ENCODE measurements at places on chromosomes 5 and 9. TPM values are rescaled to one million over a fixed set of nuclear protein-coding genes. Genes with fewer than 3 reads are reported as not detected.

GRCh38 chr9:83323148-83323547 lies 215.1 kb downstream of the FRMD3 start:
- peaks cover 2% of the 10 kb centered on the region for H3K27me3 ChIP-seq
- H3K36me3 ChIP-seq = peaks cover 2% of the 10 kb centered on the region
- H3K4me3 ChIP-seq = no peak overlapping the region
- H3K4me1 ChIP-seq = no peaks in the 10 kb centered on the region
- H3K27ac ChIP-seq = no peak overlapping the region
- DNase-seq = no peak

Gene PCDHA4
- 7.1 TPM for total RNA-seq

Gene CDX1
- total RNA-seq = 0.57 TPM

Gene GABRA1
- total RNA-seq = not detected

Gene NRARP
- 6.7 TPM for total RNA-seq

DNA sequence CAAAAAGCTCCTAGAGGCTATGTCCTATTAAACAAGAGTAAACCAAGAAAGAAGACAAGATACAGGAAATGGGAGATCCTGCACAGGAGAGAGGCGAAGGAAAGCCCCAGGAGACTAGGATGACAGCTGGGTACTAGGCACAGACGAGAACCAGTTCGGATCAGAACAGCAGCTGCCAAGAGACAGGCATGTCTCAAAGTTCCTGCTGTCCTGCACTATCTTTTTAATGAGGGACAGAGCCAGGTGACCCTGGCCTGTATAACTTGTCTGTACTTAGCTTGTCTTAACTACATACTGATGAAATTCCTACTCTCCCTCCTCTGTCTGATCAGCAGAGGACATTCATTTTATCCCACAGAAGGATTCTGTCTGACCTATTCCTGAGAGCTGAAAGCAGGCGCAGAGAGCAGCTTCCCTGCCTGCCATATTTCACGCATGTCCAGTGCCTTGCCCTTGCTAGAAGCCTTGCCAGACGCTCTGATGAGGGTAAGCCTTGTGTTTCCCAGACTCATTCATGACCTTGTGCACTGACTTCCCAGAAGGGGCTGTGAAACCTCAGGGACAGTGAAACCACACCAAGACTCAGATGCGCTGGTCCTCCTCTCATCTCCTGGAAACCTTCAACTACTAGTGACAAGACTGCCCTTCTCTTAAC lies 24.7 kb downstream of the TSC1 start:
- no peaks in the 10 kb centered on the region for H3K4me1 ChIP-seq
- no peak overlapping the region for H3K27ac ChIP-seq
- H3K36me3 ChIP-seq = peaks cover 51% of the 10 kb centered on the region
- no peak overlapping the region for H3K4me3 ChIP-seq

DNA sequence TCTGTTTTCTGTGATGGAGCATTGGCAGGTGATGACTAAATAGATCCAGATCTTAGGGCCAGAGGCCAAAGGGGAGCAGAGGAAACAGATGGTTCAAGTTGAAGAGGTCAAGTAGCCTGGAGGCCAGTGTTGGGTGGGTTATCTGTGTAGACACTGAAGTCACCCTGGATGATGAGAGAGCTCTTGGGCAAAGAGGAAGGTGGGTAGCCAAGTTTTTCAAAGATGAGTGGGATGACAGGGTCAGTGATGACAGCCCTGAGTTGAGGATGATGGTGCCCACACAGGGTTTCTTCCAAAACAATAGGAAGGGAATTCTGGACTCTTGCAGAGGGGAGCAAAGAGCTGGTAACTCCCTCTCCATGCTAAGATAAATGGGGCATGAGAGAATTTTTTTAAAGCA lies 76.6 kb downstream of the CD180 start:
- no peaks in the 10 kb centered on the region for H3K4me1 ChIP-seq
- no peak overlapping the region for H3K27ac ChIP-seq
- no peak overlapping the region for H3K4me3 ChIP-seq
- H3K27me3 ChIP-seq = no peaks in the 10 kb centered on the region
- H3K36me3 ChIP-seq = peaks cover 12% of the 10 kb centered on the region

DNA sequence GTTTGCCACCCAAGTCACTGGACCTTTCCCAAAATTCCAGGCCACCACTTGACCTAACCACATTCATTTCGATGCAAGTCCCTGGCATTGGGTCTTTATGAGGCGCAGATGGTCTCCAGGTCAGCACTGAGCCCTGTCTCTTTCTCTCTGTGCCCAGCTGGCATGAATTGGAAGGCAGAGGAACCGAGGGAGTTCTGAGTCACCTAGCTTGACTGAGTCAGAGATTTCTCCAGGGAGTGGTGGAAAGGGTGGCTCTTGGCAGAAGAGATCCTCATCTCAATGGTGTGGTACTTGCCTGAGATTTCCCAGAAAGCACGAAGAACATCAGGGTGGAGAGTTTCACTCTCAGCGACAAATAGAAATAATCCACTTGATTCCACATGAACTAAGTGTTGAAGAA lies 43.8 kb downstream of the WDR36 start:
- no peak for DNase-seq

- H3K36me3 ChIP-seq = no peaks in the 10 kb centered on the region
- H3K27ac ChIP-seq = no peak overlapping the region
- no peaks in the 10 kb centered on the region for H3K27me3 ChIP-seq
- no peak for DNase-seq
- H3K4me3 ChIP-seq = no peak overlapping the region
These were observed 11.7 kb downstream of the BICD2 start for GRCh38 chr9:92752812-92753404.

GRCh38 chr5:131262953-131263541 lies 806 bp upstream of the CDC42SE2 start:
- no peaks in the 10 kb centered on the region for H3K36me3 ChIP-seq
- H3K4me1 ChIP-seq = peaks cover 25% of the 10 kb centered on the region
- H3K4me3 ChIP-seq = peak overlapping the region; percentile 72
- no peak for DNase-seq

Gene TBC1D9B
- 118 TPM for total RNA-seq

DNA sequence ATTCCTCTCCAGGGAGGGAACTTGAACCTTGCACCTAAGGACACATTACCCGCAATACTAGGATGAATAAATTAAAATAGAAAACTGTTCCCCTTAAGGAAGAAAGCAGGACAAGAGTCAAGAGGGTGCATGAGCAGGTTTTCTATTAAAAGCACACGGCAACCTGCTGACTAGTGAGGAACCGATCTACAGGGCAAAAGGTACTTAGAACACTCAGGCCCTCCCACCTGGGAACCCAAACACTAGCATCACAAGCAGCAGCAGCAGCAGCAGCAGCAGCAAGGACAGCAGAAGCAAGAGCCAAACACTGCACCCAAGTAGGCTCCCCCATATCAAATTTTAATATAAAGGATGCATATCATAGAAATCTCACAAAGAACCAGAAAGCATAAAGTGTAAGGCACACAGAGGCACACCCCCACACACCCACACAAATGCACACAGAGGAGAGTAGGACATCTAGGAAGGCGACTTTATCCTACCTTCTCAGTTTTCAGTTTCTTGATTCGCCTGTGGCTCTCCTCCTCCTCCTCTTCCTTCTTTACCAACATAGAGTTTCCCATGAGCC lies 2.8 kb downstream of the ZNF608 start:
- H3K27ac ChIP-seq = no peak overlapping the region
- H3K36me3 ChIP-seq = no peaks in the 10 kb centered on the region
- DNase-seq = no peak
- H3K27me3 ChIP-seq = no peaks in the 10 kb centered on the region
- H3K4me1 ChIP-seq = peaks cover 11% of the 10 kb centered on the region

DNA sequence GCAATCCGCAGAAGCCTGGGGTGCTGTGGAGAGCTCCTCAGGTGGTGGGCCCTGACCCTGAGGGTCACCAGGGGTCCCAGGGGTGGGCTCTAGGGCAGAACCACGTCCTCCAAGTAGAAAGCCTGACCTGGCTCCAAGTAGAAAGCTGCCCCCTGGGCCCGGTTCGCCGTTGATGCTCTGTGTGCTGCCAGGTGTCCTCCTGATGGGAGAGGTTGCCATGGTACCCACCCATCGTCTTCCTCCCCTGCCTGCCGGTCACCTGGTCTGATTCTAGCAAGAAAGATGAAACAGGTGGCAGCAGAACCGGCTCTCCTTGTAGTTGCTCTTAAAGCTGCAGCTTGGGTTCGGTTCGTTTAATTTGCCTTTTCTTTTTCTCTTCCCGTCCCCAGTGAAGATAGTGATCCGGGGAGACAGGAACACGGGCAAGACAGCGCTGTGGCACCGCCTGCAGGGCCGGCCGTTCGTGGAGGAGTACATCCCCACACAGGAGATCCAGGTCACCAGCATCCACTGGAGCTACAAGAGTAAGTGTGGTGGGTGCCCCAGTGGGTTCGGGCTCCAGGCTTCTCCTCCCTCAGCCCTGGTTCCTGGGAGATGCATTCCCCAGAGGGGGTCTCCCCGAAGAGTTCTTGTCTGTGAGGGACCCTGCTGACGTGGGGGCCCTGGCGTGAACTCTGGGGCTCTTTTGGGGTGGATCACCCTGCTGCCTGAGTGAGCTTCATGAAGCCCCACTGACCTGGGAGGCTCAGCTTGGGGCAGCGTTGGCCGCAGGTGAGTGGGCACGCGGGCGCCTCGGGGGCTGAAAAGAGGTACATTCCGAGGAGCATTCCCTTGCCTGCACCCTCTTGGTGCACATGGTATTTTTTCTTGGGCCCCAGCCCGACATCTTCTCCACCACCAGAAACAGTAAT lies 15.6 kb downstream of the RABL6 start:
- H3K4me1 ChIP-seq = peaks cover 6% of the 10 kb centered on the region
- no peak overlapping the region for H3K27ac ChIP-seq
- DNase-seq = no peak
- no peaks in the 10 kb centered on the region for H3K27me3 ChIP-seq
- H3K4me3 ChIP-seq = no peak overlapping the region
- H3K36me3 ChIP-seq = peaks cover 4% of the 10 kb centered on the region

Gene LHX3
- not detected for total RNA-seq

Gene SV2C
- not detected for total RNA-seq

GRCh38 chr9:121210536-121210935 lies 8.9 kb upstream of the RAB14 start:
- H3K27ac ChIP-seq = no peak overlapping the region
- no peaks in the 10 kb centered on the region for H3K27me3 ChIP-seq
- no peak for DNase-seq
- H3K4me3 ChIP-seq = no peak overlapping the region
- H3K4me1 ChIP-seq = peaks cover 5% of the 10 kb centered on the region

Gene OR2K2
- not detected for total RNA-seq

DNA sequence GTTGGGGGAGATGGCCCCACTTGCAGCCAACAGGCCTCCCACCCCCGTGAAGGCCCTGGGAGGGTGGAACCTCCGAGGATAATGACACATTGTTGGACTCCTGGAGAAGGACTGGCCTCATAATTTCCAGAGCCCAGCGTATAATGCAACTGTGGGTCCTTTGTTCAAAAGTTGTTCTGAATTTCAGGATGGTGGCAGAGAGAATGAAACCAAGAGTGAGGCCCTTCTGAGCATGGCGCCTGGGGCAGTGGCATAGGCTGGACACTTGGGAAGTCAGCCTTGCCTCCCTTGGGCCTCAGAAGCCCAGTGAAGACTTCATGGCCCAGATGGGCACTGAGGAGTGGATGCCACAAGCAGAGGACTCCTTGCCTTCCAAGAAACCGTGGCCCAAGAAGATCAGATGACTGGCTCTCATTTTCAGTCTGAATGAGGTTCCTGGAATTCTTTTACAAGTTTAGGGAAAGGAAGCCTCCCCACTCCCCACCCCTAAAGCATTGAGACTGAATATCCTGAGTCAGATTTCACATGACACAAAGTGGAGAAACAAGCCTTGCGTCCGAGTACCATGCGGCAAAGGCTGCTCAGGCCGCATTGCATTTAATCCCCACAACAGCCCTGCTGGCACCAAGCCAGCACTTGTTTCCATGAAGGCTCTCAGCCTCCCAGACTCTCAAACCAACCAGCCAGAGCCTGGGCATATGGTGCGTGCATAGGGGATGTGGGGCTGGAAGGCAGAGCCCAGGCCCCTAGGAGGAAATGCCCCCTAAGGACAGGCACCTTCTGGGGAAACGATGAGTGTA lies 96.7 kb upstream of the SMIM23 start:
- no peak overlapping the region for H3K4me3 ChIP-seq
- H3K27me3 ChIP-seq = peaks cover 4% of the 10 kb centered on the region
- no peak for DNase-seq
- no peaks in the 10 kb centered on the region for H3K36me3 ChIP-seq
- H3K4me1 ChIP-seq = no peaks in the 10 kb centered on the region

- H3K4me1 ChIP-seq = peaks cover 25% of the 10 kb centered on the region
- H3K27me3 ChIP-seq = no peaks in the 10 kb centered on the region
- no peaks in the 10 kb centered on the region for H3K36me3 ChIP-seq
These were observed 2.2 kb upstream of the ELL2 start for GRCh38 chr5:95963650-95964410.

Gene DENND4C
- total RNA-seq = 27.1 TPM

Gene CER1
- not detected for total RNA-seq

Gene NOXA1
- total RNA-seq = 0.97 TPM

DNA sequence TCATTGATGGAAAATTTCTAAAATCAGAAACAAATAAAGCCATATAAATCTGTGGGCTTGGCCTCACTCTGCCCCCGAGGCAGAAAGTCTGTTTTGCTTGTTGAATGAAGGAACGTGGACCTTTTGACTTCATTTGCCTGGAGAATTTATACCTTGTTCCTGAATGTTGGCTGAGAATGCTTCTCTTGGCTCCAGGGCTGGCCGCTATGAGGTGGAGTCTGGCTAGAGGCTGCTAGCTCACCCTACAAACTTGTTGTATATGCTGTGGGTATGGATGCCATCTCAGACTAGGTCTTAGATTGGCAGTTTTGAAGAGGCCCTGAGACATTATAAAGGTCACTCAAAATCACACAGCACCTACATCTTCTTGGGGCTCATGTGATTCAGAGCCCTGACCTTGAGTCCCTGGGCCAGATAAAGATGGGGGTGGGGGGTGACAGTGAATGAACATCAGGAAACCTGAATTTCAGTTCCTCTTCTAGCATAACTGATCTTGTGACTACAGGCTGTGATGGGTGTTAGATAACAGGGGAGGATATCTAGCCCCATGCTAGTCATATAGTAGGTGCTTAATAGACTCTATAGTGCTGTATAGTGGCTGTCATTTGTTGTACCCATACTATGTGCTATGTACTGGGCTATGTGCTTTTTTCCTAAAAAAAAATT lies 2.8 kb downstream of the GM2A start:
- H3K27ac ChIP-seq = no peak overlapping the region
- H3K27me3 ChIP-seq = no peaks in the 10 kb centered on the region
- no peak for DNase-seq
- no peaks in the 10 kb centered on the region for H3K36me3 ChIP-seq
- H3K4me3 ChIP-seq = no peak overlapping the region

DNA sequence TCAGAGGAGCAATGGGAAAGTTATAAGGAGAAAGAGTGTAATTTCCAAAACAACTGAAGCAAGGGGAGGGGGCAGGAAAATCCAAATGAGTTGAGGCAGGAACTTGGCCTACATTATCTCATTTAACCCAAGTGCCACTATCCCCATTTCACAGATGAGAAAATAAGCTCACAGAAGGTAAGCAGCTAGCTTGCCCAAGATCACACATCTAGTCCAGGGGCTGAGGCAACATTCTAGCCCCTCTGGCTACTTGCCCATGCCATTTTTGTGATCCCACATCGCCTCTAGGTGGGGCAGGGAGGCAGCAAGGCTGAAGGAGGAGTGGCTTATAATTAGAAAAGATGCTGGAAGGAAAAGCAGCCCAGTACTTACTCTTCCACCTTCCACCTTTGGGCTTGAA lies 2.6 kb upstream of the PSIP1 start:
- DNase-seq = no peak
- H3K4me3 ChIP-seq = no peak overlapping the region
- H3K27me3 ChIP-seq = no peaks in the 10 kb centered on the region
- H3K36me3 ChIP-seq = peaks cover 3% of the 10 kb centered on the region
